ENCODE measurements at places on chromosomes 16 and 17. TPM values are rescaled to one million over a fixed set of nuclear protein-coding genes. Genes with fewer than 3 reads are reported as not detected.

The BCKDK gene
- 15.0 TPM for total RNA-seq

The RAPGEFL1 gene
- 0.98 TPM for total RNA-seq

The SLFN12 gene
- total RNA-seq, result 35.1 TPM

The ASGR1 gene
- total RNA-seq, result under 0.01 TPM

The NAE1 gene
- 51.0 TPM for total RNA-seq

The CACNG3 gene
- not detected for total RNA-seq

The SLC5A10 gene
- under 0.01 TPM for total RNA-seq

The OTOP2 gene
- total RNA-seq, result not detected

The THRA gene
- total RNA-seq, result 18.9 TPM

The OSGIN1 gene
- 1.6 TPM for total RNA-seq

The SLC35G6 gene
- not detected for total RNA-seq

The CUEDC1 gene
- total RNA-seq, result 9.4 TPM

Data from smooth muscle cell of the coronary artery (primary cell).